Osteoblast (primary cell): ENCODE measurements at places on chromosomes 7 and 10. TPM values are rescaled to one million over a fixed set of nuclear protein-coding genes. Genes with fewer than 3 reads are reported as not detected.

Gene OR2F1
- total RNA-seq: 0.72 TPM in 1 of 2 replicates, not detected in the other

GRCh38 chr7:17524746-17525145 is 226.3 kb downstream of the AHR start:
- no peaks in the 10 kb centered on the region for H3K27me3 ChIP-seq
- no peaks in the 10 kb centered on the region for H3K36me3 ChIP-seq
- no peak for DNase-seq
- peak overlapping the region; percentile 93 for H3K27ac ChIP-seq

Gene C10orf62
- total RNA-seq: 0.29 and 0.36 TPM in 2 replicates

GRCh38 chr7:43577485-43577951 is 5.4 kb upstream of the STK17A start:
- H3K36me3 ChIP-seq: no peaks in the 10 kb centered on the region
- no peak overlapping the region for H3K4me3 ChIP-seq
- no peak overlapping the region for H3K27ac ChIP-seq

- H3K27me3 ChIP-seq: peaks cover 51% of the 10 kb centered on the region
- peak overlapping the region; percentile 66 for H3K4me3 ChIP-seq
- peaks cover 4% of the 10 kb centered on the region for H3K4me1 ChIP-seq
- H3K27ac ChIP-seq: no peak overlapping the region
These were observed 977 bp downstream of the CACNB2 start for GRCh38 chr10:18140957-18141845.

Gene CALHM3
- total RNA-seq: not detected in 2 replicates

- peaks cover 17% of the 10 kb centered on the region for H3K4me1 ChIP-seq
- DNase-seq: no peak
- no peak overlapping the region for H3K4me3 ChIP-seq
- no peaks in the 10 kb centered on the region for H3K36me3 ChIP-seq
- no peak overlapping the region for H3K27ac ChIP-seq
These were observed 218.9 kb upstream of the KMT2E start for GRCh38 chr7:104795086-104795485.

Gene MRC1
- total RNA-seq: under 0.01 and 0.36 TPM in 2 replicates

DNA sequence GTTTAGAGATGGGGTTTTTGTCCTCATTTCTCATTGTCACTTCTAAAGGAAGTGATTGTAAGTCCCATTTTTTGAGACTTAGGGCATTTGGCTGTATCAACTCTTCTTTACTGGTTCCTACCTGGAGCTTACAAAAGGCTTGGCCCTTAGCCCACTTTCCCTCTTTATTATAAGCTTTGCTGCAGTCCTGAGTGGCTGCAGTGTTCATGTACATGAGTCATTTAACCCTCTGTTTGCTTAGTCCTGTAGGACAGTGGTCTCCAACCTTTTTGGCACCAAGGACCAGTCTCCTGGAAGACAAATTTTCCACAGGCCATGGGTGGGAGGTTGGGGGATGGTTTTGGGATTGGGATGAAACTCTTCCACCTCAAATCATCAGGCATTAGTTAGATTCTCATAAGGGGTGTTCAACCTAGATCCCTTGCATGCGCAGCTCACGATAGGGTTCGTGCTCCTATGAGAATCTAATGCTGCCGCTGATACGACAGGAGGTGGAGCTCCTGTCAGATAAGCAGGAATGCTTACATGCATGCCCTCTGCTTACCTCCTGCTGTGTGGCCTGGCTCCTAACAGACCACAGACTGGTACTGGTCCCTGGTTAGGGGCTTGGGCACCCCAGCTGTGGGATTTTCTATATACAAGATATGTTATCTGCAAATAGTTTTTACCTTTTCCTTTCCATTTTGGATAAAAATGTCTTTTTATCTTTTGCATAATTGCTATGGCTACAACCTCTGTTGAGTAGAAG is 99.7 kb downstream of the CCSER2 start:
- no peak overlapping the region for H3K4me3 ChIP-seq
- peaks cover 18% of the 10 kb centered on the region for H3K4me1 ChIP-seq
- no peak overlapping the region for H3K27ac ChIP-seq
- DNase-seq: peak; percentile 39
- no peaks in the 10 kb centered on the region for H3K27me3 ChIP-seq

Gene TMEM72
- total RNA-seq: not detected in 2 replicates

- H3K27me3 ChIP-seq: no peaks in the 10 kb centered on the region
- no peak for DNase-seq
- no peak overlapping the region for H3K4me3 ChIP-seq
- no peak overlapping the region for H3K27ac ChIP-seq
These were observed 171.9 kb upstream of the SP8 start for GRCh38 chr7:20958572-20958971.

DNA sequence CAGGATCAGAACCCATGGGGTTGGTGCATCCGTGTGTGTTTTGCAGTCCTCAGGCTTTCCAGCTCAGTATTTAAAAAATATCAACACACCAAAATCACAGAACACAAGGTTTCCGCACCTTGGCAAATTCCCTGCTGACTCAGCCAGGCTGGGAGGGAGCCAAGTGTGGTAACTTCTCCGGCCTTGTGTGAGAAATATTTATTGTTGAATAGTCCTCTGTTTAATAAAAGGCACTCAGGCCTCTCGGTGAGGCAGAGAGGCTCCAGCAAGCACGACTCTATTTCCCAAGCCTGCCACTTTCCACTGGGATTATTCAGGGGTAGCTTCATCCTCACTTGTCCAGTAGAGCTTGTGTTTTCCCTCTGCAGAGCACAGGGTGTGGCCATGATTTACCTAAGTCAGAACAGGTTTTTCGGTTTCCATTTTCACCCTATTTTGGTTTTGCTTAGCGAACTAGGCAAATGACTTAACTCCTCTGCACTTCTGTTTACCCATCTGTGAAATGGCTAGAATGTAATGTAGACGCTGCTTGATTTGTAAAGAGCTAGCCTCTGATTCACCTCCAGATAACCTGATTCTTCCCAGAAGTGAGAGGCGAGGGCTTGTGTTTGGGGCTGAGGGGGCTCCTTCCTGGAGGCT is 13.0 kb upstream of the CHST15 start:
- no peak overlapping the region for H3K4me3 ChIP-seq
- H3K4me1 ChIP-seq: no peaks in the 10 kb centered on the region
- H3K27ac ChIP-seq: no peak overlapping the region
- DNase-seq: peak; percentile 81
